ENCODE measurements at places on chromosomes 3 and 15.

- no peak for DNase-seq
Observed at GRCh38 chr3:129063841-129064482, 3.4 kb downstream of the GP9 start.

- no peak for DNase-seq
Observed at GRCh38 chr15:38683382-38684242, 119.0 kb upstream of the RASGRP1 start.

DNA sequence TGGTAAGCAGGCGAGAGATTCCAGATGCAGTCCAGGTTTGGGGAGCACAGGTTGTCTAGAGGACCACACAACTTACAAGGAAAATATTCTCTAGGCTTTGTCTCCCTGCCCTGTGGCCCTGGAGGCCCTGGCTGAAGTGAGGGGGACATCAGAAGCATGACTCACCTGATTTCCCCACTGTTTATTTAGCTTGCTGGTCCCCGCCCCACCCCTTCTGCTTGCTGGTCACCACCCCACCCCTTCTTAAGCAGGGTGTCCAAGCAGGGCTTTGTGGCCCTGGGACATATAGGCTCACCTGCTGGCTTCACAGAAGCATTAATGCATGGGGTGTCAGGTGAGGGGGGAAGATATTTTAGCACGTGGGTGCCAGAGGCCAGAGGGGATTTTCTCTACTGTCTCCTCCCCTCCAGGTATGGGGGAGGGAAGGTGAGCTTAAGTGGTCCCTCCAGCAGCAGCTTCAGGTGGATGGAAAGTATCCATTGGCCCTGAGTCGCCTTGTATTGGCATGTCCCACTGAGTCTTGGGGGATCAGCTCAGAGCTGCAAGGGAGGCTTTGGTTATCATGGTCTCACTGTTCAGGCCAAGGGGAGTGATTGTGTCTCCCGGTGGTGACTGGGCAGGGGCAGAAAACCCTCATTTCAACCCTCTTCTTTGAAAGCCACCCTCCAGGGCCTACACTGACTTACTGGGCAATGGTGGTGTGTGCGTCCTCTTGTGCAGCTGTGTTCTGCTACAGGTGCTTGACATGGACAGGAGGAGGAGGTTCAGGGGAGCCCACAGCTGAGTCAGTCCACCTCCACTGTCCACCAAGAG lies 49.8 kb downstream of the GASK1A start:
- no peak for DNase-seq

DNA sequence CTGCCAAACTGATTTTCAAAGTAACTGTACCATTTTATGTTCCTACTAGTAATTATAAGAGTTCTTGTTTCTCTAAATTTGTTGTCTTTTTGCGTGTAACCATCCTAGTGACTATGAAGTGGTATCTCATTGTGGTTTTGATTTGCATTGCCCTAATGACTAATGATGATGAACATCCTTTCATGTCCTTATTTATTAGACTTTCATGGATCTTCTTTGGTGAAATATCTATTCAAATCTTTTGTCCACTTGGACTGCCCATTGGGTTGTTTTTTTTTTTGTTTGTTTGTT lies 3.6 kb downstream of the OXSR1 start:
- DNase-seq: no peak

GRCh38 chr3:170982733-170983132 lies 43.8 kb downstream of the SLC2A2 start:
- no peak for DNase-seq

DNA sequence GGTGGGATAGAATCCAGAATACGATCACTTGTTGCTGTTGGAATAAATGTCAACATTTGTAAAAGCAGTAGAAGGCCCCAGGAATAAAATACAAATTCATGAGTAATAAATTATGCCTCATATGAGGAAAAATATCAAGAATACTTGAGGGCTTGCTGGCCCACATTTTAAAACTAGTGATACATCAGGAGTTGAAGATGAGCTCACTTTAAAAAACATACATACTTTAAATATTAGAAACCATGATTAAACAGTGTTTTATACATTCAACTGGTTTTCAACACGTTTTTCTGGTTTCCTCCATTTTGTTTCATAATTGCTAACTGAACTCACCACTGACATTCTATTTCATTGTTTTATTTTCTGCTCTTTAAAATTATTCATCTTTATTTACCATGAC lies 141.4 kb downstream of the TFG start:
- no peak for DNase-seq

GRCh38 chr3:127226457-127226856 lies 33.5 kb downstream of the PRR23E start:
- no peak for DNase-seq

GRCh38 chr3:151813799-151814198 lies at the start of gene AADAC:
Gene AADAC, plus strand, starts transcription at chr3:151814116. Its CDS starts 47 bp downstream, at chr3:151814163.
- no peak for DNase-seq

- no peak for DNase-seq
Observed at GRCh38 chr3:43036621-43037423, 57.7 kb downstream of the GASK1A start.

DNA sequence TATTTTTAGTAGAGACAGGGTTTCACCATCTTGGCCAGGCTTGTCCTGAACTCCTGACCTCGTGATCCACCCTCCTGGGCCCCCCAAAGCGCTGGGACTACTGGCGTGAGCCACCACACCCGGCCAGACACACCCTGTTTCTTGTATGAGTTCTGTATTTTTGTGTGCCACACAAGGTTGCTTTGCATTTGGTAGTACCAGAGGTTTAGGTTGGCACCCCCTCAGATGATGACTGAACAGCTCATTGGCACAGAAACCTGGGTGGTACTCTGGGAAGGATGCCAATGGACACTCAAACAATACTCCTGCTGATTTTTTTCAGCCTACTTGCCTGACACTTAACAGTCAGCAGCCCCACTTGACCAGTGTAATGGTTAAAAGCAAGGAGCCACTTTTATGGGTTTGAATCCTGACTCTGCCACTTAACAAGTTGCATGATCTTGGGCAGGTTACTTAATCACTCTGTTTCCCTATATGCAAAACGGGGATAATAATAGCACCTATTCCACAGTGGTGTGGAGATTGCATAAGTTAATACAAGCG lies 39.2 kb upstream of the BCL2A1 start:
- no peak for DNase-seq

GRCh38 chr15:38560456-38560926 lies 4.1 kb downstream of the RASGRP1 start:
- no peak for DNase-seq

- DNase-seq: no peak
Observed at GRCh38 chr3:72097053-72097452, 312.1 kb upstream of the PROK2 start.

DNA sequence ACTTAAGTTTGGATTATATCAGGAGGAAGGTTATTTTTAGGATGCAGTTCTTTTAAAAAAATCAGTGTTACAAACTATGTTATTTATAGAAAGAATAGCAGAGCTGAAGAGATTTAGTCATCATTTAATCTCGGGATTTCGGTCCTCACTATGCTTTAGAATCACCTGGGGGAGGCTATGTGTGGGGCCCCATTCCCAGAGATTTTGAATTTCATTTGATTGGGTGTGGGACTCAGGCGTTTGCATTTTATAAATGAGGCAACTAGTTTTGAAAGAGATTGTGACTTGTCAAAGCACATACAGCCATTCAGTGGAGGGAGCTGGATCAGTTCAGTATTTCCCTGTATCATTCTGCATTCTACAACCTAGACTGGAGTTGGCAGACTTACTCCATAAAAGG lies 36.8 kb downstream of the TFG start:
- DNase-seq: no peak

- no peak for DNase-seq
Observed at GRCh38 chr3:107942244-107942643, 148.6 kb downstream of the CD47 start.

- no peak for DNase-seq
Observed at GRCh38 chr3:172074586-172074985, 35.2 kb downstream of the FNDC3B start.

DNA sequence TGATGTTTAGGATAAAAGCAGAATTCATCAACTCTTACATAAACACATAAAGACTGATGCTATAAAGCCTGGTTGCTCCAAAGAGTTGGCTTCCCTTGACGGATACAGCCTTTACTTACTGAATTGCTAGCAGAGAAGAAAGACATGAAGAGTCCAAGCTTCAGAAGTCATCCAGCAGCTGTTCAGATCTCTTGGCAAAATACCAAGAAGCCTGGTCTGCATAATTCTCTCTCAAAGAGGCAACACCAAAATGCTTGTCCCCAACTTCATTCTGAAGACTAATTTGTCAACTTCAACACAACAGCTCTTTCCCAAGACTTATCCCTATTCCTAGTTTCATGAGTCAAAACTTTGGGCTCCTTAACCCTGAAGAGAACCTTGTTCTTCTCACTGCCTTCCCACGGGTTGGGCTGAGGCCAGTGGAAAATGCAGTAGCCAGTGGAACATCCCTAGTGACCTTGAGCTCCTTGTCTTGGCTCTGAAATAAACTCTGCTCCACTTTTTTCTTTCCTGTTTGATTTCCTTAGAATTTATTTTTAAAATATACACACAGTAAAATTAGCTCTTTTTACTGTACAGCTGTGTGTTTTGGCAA lies 119.2 kb upstream of the THBS1 start:
- DNase-seq: no peak

DNA sequence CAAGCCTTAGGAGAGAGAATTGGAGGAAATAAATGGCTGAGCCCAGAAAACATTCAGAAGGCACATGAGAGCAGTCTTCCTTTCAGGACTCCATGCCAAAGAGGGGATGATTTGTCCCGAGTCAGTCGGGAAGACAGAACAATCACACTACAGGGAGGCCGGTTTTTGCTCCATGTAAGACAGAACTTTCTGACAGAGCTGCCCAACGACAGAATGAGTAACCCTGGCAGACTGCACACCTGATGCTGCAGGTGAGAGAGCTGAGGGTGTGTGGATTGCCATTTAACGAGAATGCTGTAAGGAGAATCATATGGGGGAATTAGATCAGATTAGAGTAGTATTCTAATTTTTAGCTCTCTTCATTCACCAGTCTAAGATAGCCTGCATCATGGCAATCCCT lies 533.0 kb downstream of the EPHB1 start:
- DNase-seq: no peak

- no peak for DNase-seq
Observed at GRCh38 chr15:80568876-80569605, 126.1 kb upstream of the ABHD17C start.

- DNase-seq: no peak
Observed at GRCh38 chr15:44500555-44500954, 36.4 kb upstream of the EIF3J start.

- no peak for DNase-seq
Observed at GRCh38 chr3:194277786-194278130, 73.4 kb downstream of the CPN2 start.

- DNase-seq: no peak
Observed at GRCh38 chr3:117752984-117753717, 1043.6 kb downstream of the TUSC7 start.

- DNase-seq: no peak
Observed at GRCh38 chr15:76239786-76240185, 71.5 kb downstream of the ETFA start.

DNA sequence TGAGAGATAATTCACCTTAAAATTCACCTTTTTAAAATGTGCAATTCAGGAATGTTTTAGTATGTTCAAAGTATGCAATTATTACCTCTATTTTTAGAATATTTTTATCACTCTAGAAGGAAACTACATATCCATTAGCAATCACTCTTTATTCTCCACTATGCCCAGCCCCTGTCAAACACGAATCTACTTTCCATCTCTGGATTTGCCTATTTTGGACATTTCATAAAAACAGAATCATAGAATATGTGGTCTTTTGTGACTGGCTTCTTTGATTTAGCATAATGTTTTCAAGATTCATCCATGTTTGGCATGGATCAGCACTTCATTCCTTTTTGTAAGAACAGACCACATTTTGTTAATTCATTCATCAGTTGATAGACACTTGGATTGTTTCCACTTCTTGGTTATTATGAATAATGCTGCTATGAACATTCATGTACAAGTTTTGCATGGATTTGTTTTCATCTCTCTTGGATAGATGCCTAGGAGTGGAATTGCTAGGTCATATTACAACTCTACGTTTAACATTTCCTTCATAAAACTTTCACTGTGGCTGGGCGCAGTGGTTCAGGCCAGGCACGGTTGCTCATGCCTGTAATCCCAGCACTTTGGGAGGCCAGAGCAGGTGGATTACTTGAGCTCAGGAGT lies 12.7 kb downstream of the HMCES start:
- DNase-seq: no peak
